ENCODE measurements at places on chromosomes 12 and 14.
A peak's percentile ranks its signal among the peaks of the same experiment; 100 is the strongest.

DNA sequence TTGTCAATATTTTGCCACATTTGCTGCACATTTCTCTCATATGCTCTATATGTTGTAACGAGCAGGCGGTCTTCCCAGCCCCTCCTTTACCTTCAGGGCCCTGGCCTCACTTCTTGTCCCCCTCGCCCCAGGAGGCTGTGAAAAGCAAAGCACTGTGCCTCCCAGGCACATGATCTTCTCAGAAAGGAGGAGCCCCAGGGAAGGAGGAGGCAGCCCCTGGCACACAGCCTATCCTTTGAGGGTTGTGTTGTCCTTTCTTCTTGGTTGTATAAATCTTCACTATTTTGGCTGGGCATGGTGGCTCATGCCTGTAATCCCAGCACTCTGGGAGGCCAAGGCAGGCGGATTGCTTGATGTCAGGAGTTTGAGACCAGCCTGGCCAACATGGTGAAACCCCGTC lies 77.0 kb downstream of the PPP2R5C start:
- no peak for DNase-seq

GRCh38 chr12:1660304-1661187 lies 30.3 kb upstream of the ADIPOR2 start:
- DNase-seq, result peak; percentile 13

GRCh38 chr14:102908766-102909455 lies 13.6 kb upstream of the AMN start:
- DNase-seq, result no peak

DNA sequence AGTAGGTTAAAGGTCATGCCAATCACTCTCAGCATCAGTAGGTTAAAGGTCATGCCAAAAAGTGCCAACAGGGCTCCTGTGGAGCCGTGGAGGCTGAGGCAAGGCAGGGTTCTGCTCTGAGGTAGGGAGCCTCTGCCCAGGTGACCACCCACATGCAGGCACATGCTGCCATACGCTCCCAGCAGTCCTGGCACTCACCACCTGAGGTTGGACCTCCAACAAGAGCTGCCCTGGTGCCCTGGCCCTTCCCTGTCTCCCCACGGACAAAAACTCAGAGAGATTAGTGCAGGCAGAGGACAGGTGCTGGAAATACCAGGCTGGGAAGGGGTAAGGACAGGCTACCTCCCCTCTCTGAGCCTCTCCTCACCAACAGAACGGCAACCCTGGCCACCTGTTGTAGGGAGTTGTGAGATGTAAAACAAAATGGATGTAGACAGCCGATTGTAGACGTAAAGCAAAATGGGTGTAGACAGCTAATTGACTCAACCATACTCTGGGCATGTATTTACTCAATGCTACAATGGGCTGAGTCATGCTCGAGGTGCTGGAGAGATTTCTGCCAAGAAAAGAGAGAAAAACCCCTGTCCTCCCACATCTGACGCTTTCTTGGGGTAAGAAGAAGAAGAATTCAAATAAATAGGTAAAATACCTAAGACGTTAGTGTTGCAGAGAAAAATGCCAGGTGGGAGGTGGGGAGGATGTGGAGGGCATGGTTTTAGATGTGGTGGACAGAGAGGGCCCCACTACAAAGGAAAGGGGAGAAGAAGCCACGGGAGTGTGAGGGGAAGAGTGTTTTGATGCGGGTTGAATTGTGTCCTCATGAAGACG lies 32.4 kb downstream of the LTBP2 start:
- no peak for DNase-seq

GRCh38 chr12:9037431-9037830 lies 48.1 kb downstream of the KLRG1 start:
- DNase-seq, result no peak

DNA sequence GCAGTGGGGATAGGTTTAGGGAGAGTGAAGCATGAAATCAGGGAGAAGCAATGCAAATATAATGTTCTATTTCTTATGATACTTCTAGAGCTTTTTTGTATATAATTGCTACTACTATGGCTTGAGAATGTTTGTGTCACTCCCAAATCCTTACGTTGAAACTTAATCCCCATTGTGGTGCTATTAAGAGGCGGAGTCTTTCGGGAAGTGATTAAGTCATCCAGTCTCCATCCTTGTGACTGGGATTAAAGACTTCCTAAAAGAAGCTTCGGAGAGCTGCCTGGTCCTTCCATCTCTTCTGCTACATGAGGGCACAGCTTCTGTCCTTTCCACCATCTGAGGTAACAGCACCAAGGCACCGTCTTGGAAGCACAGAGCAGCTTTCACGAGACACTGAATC lies 81.2 kb downstream of the COX16 start:
- DNase-seq, result no peak

DNA sequence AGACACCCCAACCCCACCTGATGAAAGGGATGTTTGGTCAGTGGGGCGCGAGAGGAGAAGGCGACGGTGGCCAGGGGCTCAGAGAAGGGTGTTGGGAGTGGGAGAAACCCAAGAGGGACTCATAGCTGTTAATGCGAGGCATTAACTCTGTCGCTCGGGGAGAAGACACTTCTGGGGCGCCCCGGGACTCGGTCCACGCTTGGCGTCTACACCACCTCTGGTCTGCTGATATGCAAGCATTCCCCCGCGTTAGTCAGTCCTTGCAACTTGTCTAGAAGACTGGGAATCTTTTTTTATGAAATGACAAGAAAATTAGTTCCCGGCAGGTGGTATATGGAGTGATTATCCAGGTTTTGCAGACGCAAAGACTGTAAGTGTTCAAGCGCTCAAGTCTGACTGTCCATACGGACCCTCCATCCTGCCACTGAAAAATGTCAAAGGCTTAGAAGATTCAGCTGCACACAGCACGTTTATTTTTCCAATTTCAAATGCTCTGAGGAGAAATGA lies 360 bp upstream of the SLC35F4 start:
- no peak for DNase-seq

- DNase-seq, result no peak
Observed at GRCh38 chr12:131734336-131735152, 23.7 kb downstream of the SFSWAP start.

GRCh38 chr14:51576117-51576430 lies 75.6 kb upstream of the FRMD6 start:
- DNase-seq, result no peak

All from stimulated activated CD4-positive, alpha-beta T cell treated with anti-CD3 and anti-CD28 coated beads, Interleukin-15, amount 100 ng/mL, for 1 hour (primary cell).